ENCODE measurements at places on chromosomes 16 and 17.

- peak; percentile 78 for DNase-seq
Observed at GRCh38 chr16:56985288-56985961, 3.9 kb upstream of the NLRC5 start.

GRCh38 chr16:85123891-85124635 is 11.8 kb upstream of the CIBAR2 start:
- DNase-seq: no peak

DNA sequence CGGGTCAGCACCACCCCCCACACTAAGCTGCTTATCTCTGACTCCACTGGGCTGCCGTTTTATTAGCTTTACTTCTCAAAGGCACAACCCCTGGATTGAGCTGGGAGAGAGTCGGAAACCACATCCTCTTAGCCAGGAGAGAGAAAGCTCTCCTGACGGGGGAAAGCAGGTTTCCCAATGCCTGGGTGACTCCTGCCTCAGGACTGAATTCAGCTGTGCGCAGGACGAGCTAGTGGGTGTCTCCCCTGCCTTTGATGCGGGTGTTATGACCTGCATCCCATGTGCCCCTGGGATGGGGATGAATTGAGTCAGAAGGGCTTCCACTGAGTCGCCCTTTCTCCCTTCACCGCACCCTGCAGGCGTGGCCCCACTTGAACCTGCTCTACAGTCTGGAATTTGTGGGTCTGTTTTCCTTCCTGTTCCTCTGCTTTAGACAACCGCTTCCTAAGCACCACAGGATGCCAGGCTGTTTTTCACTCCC is 819.2 kb upstream of the EEF2KMT start:
- DNase-seq: no peak

DNA sequence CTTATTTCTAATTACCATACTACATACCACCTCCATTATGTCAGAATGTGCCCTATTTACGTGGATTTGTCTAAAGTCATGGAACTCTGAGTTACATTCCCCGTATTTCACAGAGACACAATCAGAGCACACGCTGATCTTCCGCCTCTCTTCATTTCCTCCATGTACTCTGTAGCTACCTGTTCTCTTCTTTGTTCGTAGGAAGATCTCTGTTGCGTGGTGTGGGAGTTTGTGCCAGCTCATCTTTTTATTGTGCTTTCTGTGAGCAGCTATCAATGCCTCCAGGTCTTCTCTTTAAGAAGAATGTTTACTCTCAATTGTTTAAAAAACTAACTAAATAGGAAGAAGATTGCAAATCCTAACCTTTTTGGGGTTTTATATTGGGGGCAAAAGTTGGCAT is 26.9 kb downstream of the NLRC5 start:
- no peak for DNase-seq

All from skeletal muscle cell (primary cell).